Activated T-cell treated with anti-CD3 and anti-CD28 coated beads, Interleukin-2, amount 50 U/mL, for 24 hours (primary cell): ENCODE measurements at places on chromosomes 7 and 10.

DNA sequence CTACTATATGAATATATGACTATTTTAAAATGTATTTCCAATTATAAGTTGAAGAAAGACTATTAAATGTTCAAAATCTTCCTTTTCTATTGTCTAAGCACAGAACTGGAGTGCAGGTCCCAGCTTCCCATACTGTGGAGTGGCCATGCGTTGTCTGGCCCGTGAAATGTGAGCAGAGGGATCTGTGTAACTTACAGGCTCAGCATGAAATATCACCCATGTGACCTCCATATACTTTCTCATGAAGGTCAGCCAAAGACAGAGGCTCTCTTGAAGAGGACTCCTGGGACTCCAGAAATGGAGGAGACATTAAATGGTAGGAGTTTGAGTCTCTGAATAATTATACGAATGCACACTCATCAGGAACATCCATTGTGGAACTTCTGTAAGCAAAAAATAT is 92.4 kb upstream of the CAV2 start:
- DNase-seq: no peak

DNA sequence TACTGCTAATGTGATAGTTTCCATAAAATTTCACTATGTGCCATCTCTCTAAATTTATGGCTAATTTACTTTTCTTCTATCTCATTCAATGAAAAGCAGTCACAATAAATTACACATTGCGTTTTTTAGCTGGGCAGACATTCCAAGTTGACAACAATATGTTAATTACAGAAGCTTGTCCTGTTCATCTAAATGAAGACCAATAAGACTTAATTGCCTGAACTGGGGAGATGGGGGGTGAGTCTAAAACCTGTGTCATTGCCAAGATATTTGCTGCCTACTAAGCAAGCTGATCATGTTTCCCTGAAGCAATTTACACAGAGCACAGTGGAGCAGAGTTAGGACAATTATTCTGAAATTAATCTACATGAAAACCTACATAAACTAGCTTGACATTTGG is 89.3 kb upstream of the ADRB1 start:
- DNase-seq: no peak

- DNase-seq: no peak
These were observed 98.7 kb downstream of the NPSR1 start for GRCh38 chr7:34756691-34757090.

DNA sequence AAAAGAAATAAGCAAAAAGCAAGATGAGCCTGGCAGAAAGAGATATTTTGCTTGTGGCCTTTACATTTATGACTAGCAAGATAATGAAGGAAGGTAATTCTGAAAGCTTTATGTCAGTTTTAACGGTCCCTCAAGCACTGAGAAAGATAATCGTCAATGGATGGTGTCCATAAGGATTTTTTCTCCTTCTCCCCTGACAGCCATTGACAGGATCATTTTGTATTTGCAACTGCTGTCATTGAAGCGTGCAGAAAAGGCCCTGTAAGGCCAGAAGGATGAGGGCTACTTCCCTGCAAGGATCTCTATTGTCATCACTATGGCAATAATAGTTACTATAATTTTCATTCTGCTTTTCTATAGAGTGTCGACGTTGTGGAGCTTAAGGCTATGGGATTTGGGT is 994 bp upstream of the LRGUK start:
- DNase-seq: no peak

DNA sequence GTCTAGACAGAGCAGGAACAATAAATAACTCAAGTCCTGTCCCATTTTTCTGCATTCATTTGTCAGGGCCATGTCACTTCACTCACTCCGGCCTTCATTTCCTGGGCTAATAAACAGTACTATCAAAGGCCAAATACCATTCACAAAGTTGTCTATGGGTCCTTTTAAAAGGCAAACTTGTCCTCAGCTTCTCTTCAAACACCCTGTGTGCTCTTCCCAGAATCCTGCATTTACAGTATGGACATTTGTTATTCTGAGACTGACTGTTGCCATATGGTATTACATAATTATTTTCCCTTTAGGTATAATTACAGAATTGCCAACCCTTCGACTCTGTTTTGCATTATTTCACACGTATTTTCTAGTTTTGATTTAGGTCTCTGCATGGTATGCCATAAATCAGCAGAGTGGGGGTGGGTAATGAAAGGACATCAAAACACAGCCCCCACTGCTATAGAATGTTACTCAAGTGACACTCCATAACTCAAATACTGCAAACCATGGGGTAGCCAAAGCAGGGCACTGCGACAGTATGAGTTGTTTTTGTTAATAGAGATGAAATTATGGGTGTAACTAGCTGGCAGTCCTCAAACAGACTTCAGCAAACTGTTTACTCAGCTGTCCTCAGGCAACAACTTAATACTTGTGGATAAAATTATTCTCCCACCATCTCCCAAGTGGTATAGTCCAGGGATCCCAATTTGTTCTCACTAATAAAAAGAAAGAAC is 183.7 kb downstream of the TRIL start:
- no peak for DNase-seq
